Coronary artery (tissue), 2 donors: ENCODE measurements at places on chromosomes 11 and 22.

DNA sequence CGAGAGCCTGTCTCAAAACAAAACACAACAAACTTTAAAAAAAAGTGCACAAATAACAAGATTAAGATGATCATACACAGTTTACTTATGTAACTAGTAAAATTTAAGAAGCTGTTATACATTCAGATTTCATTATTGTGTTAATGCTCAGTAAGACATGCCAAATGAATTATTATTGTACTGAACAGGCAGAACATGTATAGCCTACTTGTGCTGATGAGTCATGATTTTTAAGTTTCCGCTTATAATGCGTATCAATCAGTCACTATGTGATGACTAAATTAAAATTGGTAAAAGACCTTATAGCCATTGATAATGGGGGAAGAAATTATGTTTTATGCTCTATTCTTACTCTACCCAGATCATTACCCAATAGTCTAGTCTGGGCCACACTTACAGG, 20.5 kb upstream of the EXPH5 start:
- no peak for DNase-seq

DNA sequence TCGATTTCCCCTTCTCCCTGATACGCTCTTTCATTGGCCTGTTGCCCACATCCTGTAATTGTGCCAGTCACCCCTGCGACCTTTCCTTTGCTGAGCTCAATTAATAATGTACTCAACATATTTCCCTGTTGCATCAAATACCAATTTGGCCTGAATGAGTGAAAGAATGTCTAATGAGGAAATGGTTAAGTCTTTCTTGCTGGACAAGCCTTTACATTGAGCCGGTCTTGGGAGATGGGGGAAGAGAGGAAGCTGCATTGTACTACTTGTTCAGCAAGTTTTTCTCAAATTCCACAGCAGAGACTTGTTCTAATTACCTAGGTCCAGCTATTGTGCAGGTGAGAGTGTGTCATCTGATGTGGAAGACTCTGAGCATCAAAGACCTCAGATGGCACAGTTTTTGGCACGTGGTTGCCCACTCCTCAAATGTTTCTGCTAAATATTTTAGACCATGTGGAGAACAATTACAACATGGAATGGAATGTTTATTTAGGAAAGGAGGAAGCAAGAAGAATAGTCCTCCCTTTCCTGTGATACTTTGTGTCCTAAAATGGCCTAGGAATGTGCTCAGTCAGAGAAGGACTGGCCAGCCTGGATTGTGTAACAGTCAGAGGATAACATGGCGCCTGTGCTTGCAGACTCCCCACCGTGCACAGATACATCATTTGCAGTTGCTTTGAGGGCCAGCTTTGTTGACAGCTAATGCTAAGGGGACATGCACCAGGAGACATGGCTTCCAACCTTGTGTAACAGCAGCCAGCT, 129.5 kb upstream of the E2F8 start:
- peak; percentile 72 for DNase-seq

- no peak for DNase-seq
Measured at GRCh38 chr11:64096835-64097234, 61.1 kb downstream of the FLRT1 start.

- DNase-seq = no peak
Measured at GRCh38 chr11:116707746-116708145, 65.0 kb downstream of the BUD13 start.

GRCh38 chr22:27253108-27253902, 548.3 kb downstream of the MN1 start:
- DNase-seq = no peak

DNA sequence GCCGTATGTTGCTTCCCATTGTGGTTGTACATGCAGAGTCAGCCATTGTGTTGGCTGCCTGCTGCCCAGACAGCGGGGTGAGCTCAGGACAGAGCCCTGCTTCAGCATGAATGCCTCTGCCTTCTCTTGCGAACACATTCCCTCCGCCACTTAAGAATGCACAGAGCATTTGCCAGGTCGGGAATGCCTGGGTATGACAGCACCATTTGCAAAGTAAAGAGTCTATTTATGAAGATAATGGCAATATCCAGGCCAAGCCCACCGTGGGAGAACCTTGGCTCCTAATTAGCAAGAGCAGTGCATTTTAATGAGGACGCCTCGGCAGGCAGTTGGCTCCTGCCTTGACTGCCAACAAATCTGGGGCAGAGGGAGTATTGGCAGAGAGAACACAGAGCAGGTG, 62.5 kb upstream of the SORL1 start:
- DNase-seq = no peak

- DNase-seq = no peak
Measured at GRCh38 chr11:66595245-66595904, 2.4 kb downstream of the CCS start.

DNA sequence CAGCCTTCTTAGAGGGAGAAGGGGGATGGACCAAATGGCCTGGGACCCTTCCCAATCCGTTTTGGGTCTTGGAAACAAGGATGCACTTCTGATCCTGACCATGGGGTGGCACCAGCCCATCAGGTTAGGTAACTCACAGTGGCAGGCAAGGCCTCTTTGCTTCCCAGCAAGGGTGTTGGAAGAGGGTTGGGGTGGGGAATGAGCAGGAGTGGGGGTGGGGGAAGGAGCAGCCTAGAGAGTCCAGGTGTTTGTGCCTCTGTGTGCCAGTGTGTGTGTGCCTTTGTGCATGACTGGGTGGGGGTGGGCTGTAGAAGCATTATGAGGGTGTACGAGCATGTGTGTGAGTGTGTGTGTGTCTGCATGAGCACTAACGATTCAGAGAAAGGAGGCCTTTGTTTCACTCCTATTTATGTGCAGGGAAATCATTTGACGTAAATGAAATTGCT, 213.1 kb downstream of the INSC start:
- no peak for DNase-seq

- DNase-seq = no peak
Measured at GRCh38 chr11:95794086-95794485, 3.8 kb downstream of the CEP57 start.

DNA sequence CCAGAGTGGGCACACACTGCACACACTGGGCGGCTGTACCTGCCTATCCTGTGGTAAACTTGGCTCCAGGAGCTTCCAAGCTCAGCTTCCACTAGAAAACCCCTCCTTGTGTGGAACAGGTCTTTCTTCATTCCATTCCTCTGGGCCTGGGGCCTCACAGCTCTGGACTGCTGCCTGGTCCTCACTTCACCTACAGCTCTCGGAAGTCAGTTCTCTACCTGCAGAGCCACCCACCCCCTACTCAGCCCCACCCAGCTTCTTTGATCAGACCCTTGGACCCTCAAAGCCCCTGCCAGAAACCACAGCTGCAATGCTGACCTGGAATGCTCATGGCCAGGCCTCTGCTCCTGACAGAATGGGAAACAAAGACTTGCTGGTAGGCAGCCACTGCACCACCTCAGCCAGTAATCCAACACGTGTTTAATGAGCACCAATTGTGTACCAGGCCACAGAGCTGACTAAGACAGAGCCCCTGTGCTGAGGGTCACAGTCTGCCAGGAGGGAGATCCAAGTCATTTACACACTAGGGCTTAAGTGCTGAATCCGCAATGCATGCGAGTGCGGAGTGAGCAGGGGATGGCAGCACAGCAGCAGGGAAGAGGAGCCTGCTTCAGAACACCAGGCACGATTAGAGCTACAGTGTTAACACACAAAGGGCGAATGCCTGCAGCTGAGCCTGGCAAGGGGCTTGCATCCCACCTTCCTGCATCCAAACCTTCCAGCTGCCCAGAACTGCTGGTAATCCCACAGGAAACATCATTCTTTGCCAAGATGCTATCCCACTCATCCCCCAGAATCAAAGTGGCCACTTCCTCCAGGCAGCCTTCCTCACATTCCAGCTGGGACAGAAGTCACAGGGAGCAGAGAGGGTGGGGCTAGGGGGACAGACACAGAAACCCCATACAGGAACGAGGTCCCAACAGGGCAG, 4.6 kb downstream of the GNB1L start:
- DNase-seq = no peak

GRCh38 chr22:18058371-18059093, 19.3 kb upstream of the PEX26 start:
- no peak for DNase-seq

- no peak for DNase-seq
Measured at GRCh38 chr11:65695459-65696241, 16.4 kb upstream of the KAT5 start.
